ENCODE measurements at places on chromosomes 6 and 20.

GRCh38 chr6:72861935-72862432 lies 240.1 kb downstream of the KCNQ5 start:
- peaks cover 7% of the 10 kb centered on the region for H3K4me1 ChIP-seq
- H3K27ac ChIP-seq = no peak overlapping the region
- no peaks in the 10 kb centered on the region for H3K36me3 ChIP-seq
- no peaks in the 10 kb centered on the region for H3K27me3 ChIP-seq
- no peak overlapping the region for H3K4me3 ChIP-seq

DNA sequence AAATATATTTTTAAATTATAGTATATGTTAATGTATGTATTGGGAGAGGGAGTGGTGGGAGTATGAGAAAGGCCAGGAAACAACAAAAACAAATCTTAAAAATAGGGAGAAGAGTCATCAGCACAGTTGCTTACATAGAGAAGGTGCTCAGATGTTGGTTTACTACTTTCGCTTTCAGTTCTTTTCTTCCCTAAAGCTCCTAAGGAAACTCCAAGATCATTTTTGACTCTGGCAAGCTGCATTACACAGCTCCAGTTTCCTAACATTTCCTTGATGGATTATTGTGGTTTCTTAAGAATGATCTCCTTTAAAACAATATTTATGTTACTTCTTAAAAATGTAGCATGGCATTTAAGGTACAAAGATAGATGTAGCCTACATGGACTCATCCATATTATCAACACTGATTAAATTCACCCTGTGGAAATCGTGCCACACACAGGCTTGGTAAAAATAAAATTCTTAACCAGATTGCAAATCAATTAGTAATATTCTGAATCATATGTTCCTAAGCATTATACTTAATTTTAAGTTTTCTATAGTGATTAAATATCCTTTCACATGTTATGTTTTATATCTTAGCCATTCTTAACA lies 118.0 kb upstream of the MAN1A1 start:
- DNase-seq = peak; percentile 58
- H3K4me1 ChIP-seq = no peaks in the 10 kb centered on the region
- peak overlapping the region; percentile 19 for H3K4me3 ChIP-seq

DNA sequence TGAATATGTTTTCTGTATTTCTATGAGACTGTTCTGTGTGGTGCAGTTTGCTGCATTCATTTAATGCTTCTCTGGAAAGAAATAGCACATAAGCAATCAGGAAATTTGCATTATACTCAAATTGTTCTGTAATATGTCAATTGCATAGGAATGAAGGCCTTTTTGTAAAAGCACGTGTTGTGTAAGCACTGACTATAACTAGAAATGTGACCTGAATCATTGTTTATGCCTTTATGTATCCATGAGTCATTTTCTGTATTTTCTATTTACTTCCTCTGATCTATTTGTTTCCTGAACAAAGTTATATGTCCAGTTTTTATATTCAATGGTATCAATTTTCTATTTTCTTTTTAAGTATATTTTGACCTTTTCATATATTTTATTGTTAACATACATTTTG lies 1455.3 kb downstream of the GRIK2 start:
- no peaks in the 10 kb centered on the region for H3K4me1 ChIP-seq
- no peak overlapping the region for H3K4me3 ChIP-seq
- no peak for DNase-seq
- H3K27me3 ChIP-seq = no peaks in the 10 kb centered on the region
- no peaks in the 10 kb centered on the region for H3K36me3 ChIP-seq

- no peaks in the 10 kb centered on the region for H3K36me3 ChIP-seq
- no peak overlapping the region for H3K4me3 ChIP-seq
- H3K4me1 ChIP-seq = no peaks in the 10 kb centered on the region
- no peak overlapping the region for H3K27ac ChIP-seq
- no peak for DNase-seq
- H3K27me3 ChIP-seq = no peaks in the 10 kb centered on the region
These were observed 50.2 kb upstream of the CAP2 start for GRCh38 chr6:17343215-17343614.

- H3K27ac ChIP-seq = no peak overlapping the region
- H3K36me3 ChIP-seq = peaks cover 8% of the 10 kb centered on the region
- H3K4me3 ChIP-seq = no peak overlapping the region
These were observed 19.7 kb upstream of the EFHC1 start for GRCh38 chr6:52400313-52401041.

DNA sequence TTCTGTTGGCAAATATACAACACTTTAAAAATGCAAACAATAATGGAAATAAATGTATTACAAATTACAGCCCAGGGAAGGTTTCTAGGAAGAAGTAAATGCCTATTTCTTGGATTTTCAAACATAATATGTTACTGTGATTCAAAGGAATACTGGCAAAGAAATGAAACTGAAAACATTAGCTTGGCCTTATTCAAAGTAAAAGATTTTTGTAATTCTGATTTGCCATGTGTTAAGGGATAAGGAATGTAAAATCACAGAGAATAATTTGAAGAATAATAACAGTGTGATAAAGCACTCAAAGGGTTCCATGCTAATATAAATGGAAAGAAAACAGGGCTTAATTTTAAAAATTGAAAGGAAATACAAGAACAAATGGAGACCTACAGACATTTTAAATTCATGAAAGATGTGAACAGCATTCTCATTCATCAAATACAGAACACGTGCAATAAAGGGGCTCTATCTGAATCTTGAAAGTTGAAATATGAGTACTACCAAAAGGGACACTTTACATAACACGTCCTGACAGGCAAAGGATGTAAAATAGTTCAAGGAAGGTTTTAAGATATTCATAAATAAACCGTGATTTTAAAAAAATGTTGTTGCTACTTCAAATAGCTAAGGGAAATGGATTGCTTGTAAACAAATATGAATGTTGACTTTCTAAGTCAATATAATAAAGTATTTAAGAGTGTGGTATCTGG lies 138.1 kb downstream of the RFPL4B start:
- no peaks in the 10 kb centered on the region for H3K36me3 ChIP-seq
- H3K4me1 ChIP-seq = no peaks in the 10 kb centered on the region
- no peak for DNase-seq
- H3K27me3 ChIP-seq = no peaks in the 10 kb centered on the region
- no peak overlapping the region for H3K4me3 ChIP-seq

- no peak for DNase-seq
- peaks cover 9% of the 10 kb centered on the region for H3K4me1 ChIP-seq
- H3K4me3 ChIP-seq = no peak overlapping the region
- H3K27ac ChIP-seq = no peak overlapping the region
- H3K27me3 ChIP-seq = no peaks in the 10 kb centered on the region
These were observed 97.2 kb upstream of the TNFAIP3 start for GRCh38 chr6:137769797-137770362.

DNA sequence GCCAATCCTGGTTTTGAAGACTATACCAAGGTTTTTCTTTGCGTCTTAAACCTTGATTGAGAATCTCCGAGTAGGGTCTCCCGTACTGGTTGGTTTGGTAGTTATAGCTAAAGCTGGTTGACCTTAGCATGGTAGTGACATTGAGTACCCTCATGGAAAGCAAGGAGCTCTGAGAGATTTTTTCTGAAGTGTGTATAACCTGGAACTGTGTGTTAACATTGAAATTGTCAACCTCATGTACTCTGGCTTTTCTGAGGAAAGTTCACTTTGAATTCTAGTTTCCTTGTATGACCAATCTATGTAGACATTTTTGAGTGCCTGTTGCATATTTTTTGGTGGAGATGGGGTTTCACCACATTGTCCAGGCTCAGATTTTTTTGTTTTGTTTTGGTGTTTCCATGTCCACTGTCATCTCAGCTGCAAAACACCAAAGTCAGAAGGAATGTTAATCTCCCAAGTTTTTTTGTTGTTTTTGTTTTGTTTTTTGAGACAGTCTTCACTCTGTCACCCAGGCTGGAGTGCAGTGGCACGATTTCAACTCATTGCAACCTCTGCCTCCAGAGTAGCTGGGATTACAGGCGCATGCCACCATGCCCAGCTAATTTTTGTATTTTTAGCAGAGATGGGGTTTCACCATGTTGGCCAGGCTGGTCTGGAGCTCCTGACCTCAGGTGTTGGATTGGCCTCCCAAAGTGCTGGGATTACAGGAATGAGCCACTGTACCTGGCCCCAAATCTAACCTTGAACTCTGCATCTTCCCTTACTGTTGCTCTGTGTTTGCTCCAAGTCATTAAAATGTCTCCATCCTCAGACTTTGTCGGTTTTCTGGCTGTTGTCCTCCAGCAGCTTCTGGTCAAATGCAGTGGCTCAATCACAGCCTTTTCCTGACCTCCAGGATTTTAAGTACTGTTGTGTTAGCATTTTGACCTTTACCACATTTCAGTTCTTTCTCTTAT lies 4.3 kb downstream of the RPS12 start:
- no peak overlapping the region for H3K27ac ChIP-seq
- peak; percentile 30 for DNase-seq
- no peak overlapping the region for H3K4me3 ChIP-seq
- H3K27me3 ChIP-seq = no peaks in the 10 kb centered on the region
- peaks cover 37% of the 10 kb centered on the region for H3K36me3 ChIP-seq

GRCh38 chr6:18099511-18099910 lies 23.0 kb downstream of the NHLRC1 start:
- no peak overlapping the region for H3K4me3 ChIP-seq
- no peak overlapping the region for H3K27ac ChIP-seq
- no peak for DNase-seq
- no peaks in the 10 kb centered on the region for H3K27me3 ChIP-seq
- no peaks in the 10 kb centered on the region for H3K36me3 ChIP-seq
- H3K4me1 ChIP-seq = peaks cover 3% of the 10 kb centered on the region

- DNase-seq = no peak
- H3K4me3 ChIP-seq = peak overlapping the region; percentile 82
- H3K27me3 ChIP-seq = peaks cover 11% of the 10 kb centered on the region
- peaks cover 4% of the 10 kb centered on the region for H3K4me1 ChIP-seq
- no peaks in the 10 kb centered on the region for H3K36me3 ChIP-seq
These were observed 592 bp downstream of the LTB start for GRCh38 chr6:31581434-31582229.

DNA sequence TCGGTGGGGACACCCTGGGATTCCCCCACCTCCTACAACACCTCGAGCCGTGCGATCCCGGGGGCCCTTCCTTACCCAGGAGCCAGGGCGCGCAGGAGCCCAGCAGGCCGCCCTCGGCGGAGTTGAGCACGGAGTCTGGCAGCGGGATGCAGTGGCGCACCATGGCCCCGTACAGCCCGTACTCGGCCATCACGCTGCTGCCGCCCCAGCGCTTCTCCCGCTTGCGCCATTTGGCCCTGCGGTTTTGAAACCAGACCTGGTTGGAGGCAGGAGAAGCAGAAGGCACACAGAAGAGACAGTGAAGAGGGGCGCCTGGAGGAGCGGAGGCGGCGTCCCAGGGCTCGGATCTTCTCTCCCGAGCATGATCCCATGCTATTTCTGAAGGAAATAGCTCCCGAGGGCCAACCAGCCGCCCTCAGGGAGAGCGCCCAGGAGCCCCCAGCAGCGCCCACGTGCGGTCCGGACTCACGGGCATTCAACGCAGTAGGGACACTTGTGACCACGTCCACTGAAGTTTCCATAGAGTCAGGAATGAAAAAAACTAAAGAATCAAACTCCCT lies 4.3 kb downstream of the VSX1 start:
- H3K4me3 ChIP-seq = no peak overlapping the region
- no peaks in the 10 kb centered on the region for H3K36me3 ChIP-seq
- H3K4me1 ChIP-seq = no peaks in the 10 kb centered on the region
- H3K27me3 ChIP-seq = peaks cover 73% of the 10 kb centered on the region

GRCh38 chr6:105326216-105326615 lies 76.7 kb downstream of the PREP start:
- no peaks in the 10 kb centered on the region for H3K27me3 ChIP-seq
- DNase-seq = peak; percentile 76
- no peak overlapping the region for H3K4me3 ChIP-seq
- peaks cover 19% of the 10 kb centered on the region for H3K36me3 ChIP-seq

GRCh38 chr20:31560746-31561598 lies 44.1 kb upstream of the ID1 start:
- peak overlapping the region; percentile 75 for H3K27ac ChIP-seq
- peak; percentile 98 for DNase-seq
- peaks cover 42% of the 10 kb centered on the region for H3K36me3 ChIP-seq
- H3K4me1 ChIP-seq = peaks cover 18% of the 10 kb centered on the region

DNA sequence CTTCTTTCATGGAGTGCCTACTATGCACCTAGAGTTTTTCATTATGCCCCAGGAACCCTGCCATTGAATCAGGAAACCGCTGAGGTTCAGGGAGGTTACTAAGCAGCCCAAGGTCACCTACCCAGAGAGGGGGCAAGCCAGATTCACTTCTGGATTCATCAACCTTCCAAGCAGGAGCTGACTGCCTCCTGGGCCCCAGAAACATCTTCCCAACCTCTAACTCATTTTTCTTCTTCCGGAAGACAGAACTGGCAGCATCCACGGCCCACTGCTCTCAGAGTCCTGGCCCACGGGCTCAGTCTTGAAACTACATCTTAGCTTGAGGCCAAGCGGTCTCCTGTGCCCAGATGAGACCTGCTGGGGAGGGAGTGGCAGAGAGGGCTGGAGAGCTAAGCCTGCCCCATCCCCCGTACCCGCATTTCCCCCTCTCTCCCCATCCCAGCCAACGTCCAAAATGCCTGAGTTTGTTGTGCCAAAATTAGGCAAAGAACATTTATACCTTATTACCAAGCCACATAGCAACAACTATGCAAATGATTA lies 281.0 kb downstream of the CDC5L start:
- no peak overlapping the region for H3K27ac ChIP-seq
- H3K4me1 ChIP-seq = peaks cover 17% of the 10 kb centered on the region
- H3K36me3 ChIP-seq = no peaks in the 10 kb centered on the region
- no peak overlapping the region for H3K4me3 ChIP-seq
- DNase-seq = no peak
- H3K27me3 ChIP-seq = peaks cover 15% of the 10 kb centered on the region

DNA sequence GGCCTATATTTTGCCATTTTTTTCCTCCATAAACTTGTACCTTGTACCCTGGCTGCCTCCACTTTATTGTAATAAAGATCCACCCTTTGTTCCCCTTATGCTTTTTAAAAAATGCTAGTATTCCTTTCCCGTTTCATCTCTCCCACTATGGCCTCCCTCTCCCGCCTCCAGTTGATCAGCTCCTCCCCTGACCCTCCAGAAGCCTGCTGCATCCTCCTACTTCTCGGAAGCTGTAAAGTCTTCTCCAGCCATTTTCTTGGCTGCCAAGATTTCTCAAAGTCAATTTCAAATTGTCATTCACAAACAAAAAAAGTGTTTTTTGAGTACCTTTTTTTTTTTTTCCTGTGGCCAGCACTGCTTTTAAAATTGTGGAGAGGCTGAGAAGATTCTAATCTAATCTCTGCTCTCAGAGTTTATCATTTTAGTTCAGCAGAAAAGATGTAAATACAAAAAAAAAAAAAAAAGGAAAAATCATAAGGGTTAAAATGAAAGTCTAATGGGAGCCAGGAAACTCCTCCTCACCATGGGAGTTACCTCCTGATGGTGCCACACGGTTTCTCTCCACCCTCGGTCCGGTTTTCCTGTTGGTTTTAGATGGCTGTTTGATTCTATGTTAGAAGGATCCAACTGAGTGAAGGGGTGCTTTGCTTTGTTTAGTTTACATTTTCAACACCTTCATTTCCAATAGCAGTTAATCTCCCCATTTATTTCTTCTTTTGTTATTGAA lies 103.0 kb upstream of the KCNK16 start:
- H3K4me3 ChIP-seq = no peak overlapping the region
- no peak for DNase-seq

- H3K27me3 ChIP-seq = no peaks in the 10 kb centered on the region
- H3K4me3 ChIP-seq = no peak overlapping the region
- H3K4me1 ChIP-seq = no peaks in the 10 kb centered on the region
- peak overlapping the region; percentile 55 for H3K27ac ChIP-seq
These were observed 22.8 kb downstream of the AMD1 start for GRCh38 chr6:110897433-110897832.

GRCh38 chr6:137512757-137513605 lies 18.8 kb upstream of the OLIG3 start:
- peaks cover 32% of the 10 kb centered on the region for H3K27me3 ChIP-seq
- no peak for DNase-seq
- H3K4me3 ChIP-seq = no peak overlapping the region
- H3K36me3 ChIP-seq = no peaks in the 10 kb centered on the region
- H3K4me1 ChIP-seq = no peaks in the 10 kb centered on the region

Measured in IMR-90 (cell line).